ENCODE measurements at places on chromosomes 2 and 18. TPM values are rescaled to one million over a fixed set of nuclear protein-coding genes. Genes with fewer than 3 reads are reported as not detected.

DNA sequence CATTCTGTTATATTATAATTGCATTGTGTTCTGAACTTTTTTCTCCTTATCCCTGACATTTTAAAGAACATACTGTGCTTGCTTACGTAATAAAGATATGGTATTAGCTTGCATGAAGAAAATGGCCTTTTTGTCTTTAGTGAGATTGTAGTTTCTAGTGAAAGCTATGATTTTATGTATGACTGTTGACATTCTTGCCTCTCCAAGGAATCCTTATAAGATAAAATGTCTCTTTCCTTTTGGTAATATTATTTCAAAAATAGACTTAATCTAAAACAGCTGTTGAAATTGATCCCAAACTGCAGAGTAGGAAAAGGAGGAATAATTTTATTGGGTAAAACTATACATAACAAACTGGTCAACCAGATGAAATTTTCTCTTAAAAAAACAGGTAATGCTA, 40.8 kb upstream of the CCDC102B start:
- no peak for DNase-seq

- no peak for DNase-seq
These were observed 86.4 kb upstream of the ID2 start for GRCh38 chr2:8595428-8595805.

Gene DSG4
- not detected for total RNA-seq

DNA sequence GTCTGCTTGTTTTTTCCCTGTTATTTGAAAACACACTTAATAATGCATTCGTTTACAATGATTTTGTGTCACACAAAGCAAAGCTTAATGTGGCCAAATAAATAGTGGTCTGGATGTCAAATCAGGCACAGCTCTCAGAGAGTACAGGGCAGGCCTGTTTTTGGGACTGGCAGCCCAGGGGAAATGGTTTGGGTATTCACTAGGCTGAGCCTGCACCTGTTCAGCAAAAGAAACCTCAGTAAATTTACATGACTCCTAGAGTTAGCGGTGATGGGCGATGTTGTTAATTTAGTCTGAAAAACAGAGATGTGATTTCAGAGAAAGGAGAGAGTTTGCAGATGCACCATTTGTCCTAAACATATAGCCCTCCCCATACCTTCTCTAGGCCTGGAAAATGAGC, 197.1 kb downstream of the ALK start:
- no peak for DNase-seq

Gene FEV
- total RNA-seq: not detected

Gene HIBCH
- total RNA-seq: 25.0 TPM

- DNase-seq: no peak
These were observed 27.2 kb downstream of the CLUL1 start for GRCh38 chr18:623761-624620.

DNA sequence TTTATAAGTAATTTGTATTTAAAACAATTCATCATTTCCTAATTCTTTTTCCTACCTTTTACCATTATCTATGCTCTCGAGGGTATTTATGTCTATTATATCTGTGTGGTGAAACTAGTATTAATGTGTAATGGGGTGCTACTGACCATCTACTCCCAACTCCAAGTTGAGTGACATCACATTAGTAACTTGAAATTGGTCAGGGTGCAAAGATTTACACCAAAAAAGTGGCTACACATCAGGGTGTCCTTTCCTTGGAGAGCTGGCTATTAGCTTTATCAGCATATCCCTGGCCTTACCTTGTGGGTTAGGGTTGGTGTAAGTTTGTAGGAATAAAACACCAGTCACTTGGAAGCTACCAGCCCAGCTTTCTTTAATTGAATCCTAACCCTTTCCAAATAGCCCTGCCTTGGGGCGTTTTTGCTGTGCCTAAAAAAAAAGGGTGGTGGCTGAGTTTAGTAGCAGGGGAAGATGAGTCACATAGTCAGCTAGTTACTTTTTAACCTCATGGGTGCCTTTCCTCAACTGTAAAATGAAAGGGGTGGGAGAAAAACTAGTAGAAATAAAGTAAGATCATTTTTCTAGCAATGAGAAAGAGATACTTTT, 14.0 kb downstream of the ANXA4 start:
- no peak for DNase-seq

DNA sequence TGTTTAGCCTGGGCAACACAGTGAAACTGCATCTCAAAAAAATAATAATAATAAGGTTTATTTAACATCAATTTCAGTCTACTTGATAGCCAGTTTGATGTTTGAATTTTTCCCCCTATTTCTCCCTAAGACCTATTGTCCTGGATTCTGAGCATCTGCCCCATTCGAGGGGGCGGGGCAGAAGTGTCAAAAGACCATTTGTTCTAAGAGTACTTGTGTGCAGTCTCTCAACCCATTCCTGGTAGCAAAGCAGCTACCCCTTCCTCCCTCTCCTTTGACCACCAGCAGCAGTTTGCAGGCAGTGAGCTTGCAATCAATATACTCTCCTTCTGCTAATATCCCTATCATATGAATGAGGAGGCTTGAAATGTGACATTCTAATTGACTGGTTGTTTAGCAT, 71.9 kb downstream of the VWC2L start:
- DNase-seq: no peak

GRCh38 chr2:84996909-84997308, 25.9 kb downstream of the KCMF1 start:
- DNase-seq: no peak
